ENCODE measurements at places on chromosomes 5 and 9. TPM values are rescaled to one million over a fixed set of nuclear protein-coding genes. Genes with fewer than 3 reads are reported as not detected.
A peak's percentile ranks its signal among the peaks of the same experiment; 100 is the strongest.

GRCh38 chr5:74037321-74037720 lies 411.3 kb downstream of the ARHGEF28 start:
- no peak for DNase-seq

INSL4 gene
- not detected for total RNA-seq

CCNJL gene
- total RNA-seq, result 13.0 TPM

- DNase-seq, result peak; percentile 56
Observed at GRCh38 chr5:150946351-150946905, 41.6 kb upstream of the ZNF300 start.

DNA sequence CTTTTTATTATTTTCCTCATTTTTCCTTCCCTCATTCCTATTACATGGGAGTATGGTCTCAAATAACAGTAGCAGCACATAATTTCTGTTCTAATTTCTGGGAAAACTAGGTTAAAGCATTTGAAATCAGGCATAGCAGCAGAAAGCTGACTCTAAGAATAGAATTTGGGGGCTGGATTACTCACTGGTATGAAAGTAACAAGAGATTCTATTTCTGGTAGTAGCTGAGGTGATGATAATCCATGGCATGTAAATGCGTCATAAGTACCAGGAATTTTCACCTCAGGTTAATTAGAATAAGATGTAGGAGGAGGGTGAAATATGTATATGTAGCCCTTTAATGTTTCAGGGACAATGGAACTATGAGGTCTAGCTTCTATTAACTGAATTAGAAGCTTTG lies 662.0 kb downstream of the PTPRD start:
- DNase-seq, result no peak
